ENCODE measurements at places on chromosomes 2 and 18.

DNA sequence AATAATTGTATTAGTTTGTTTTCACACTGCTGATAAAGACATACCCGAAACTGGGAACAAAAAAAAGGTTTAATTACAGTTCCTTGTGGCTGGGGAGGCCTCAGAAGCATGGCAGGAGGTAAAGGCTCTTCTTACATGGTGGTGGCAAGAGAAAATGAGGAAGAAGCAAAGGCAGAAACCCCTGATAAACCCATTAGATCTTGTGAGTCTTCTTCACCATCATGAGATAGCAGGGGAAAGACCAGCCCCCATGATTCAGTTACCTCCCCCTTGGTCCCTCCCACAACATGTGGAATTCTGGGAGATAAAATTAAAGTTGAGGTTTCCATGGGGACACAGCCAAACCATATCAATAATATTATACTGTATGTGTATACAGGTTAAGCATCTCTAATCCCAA, 73.3 kb upstream of the CABLES1 start:
- DNase-seq: no peak

GRCh38 chr2:157784169-157784822, 91.8 kb downstream of the ACVR1 start:
- DNase-seq: no peak

DNA sequence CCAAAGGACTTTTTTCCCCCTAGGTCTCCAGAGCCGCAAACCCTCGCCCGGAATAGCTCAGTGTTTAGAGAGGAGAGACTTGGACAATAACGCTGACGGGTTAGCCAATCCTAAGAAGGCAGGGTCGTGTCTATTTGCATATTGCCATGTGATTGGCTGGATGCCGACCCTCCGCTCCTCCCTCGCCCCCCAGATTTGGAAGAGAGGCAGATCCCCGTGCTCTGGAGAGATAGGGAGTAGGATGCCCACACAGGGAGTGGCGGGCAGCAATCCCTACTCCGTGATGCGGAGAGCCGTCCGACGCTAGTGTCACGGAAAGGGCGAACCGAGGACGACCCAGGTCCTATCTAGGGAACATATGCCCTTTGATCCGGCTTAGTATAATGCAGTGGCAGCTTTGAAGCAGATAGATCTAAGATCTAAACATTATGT, 1.4 kb downstream of the WNT6 start:
- DNase-seq: no peak

- DNase-seq: no peak
These were observed 160.2 kb upstream of the NDUFV2 start for GRCh38 chr18:8942021-8942908.

- no peak for DNase-seq
These were observed 1.8 kb upstream of the ABI2 start for GRCh38 chr2:203326356-203326755.

- no peak for DNase-seq
These were observed 279.0 kb upstream of the STON1 start for GRCh38 chr2:48250943-48251342.

Measured in NCI-H187 treated with DMSO at 0.1 percent for 48 hours (cell line).